ENCODE measurements at places on chromosomes 3 and 15. TPM values are rescaled to one million over a fixed set of nuclear protein-coding genes. Genes with fewer than 3 reads are reported as not detected.

The GOLGA6B gene
- total RNA-seq, result not detected

The OR5K2 gene
- total RNA-seq, result not detected

The LRRC34 gene
- 4.4 TPM for total RNA-seq

The SAXO2 gene
- total RNA-seq, result 9.3 TPM

The PYGO1 gene
- 7.3 TPM for total RNA-seq

The SUSD5 gene
- total RNA-seq, result 7.1 TPM

The CCR3 gene
- total RNA-seq, result not detected

The C3orf49 gene
- total RNA-seq, result not detected

The UBAP1L gene
- total RNA-seq, result 5.1 TPM

Data from cardiac muscle cell (in vitro differentiated cells and primary cell).